ENCODE measurements at places on chromosomes 1 and 21. TPM values are rescaled to one million over a fixed set of nuclear protein-coding genes. Genes with fewer than 3 reads are reported as not detected.
A peak's percentile ranks its signal among the peaks of the same experiment; 100 is the strongest.

DNA sequence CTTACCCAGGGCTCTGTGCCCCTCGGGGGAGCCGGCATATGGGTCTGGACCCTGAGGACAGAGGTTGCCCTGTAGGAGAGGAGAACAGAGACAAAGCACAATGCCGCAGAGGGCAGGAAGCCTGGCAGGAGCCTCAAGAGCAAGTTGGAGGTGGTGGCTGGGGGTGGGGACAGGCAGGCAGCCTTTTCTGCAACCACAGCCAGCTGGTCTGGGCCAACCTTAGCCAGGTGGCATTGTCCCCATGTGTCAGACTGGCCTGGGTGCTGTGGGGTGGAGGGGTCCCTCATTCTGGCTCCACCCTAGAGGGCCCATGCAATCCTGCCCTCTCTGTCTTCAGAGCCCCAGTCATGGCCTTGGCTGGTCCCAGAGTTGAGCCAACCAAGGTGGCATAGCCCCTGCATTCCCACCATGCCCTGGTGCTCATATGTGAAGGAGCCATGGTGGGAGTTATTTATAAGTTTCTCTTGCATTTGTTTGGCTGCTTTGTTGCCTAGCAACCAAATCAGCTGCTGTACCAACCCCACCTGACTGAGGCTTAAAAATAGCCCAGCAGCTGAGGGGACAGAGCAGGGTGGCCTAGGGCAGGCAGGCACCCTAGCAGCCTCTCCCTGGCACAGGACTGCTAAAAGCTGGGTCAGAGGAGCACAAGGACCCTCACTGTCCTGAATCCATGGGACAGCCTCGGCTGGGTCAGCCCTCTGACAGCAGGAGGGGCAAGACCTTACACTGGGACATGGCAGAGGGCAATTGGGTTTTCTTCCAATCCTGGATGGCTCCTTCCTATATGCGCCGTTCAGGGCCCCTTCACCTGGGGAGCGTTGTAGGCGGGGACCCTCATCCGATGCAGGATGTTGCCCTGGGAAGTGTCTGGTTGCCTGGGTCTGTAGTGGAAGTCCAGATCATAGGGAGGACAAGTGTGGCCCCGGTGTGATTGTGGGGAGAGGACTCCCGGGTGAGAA lies 19.5 kb downstream of the MAP7D1 start:
- H3K27ac ChIP-seq, result peak overlapping the region; percentile 35
- H3K36me3 ChIP-seq, result peaks cover 90% of the 10 kb centered on the region
- no peak for DNase-seq
- no peaks in the 10 kb centered on the region for H3K27me3 ChIP-seq

- peaks cover 10% of the 10 kb centered on the region for H3K4me1 ChIP-seq
- DNase-seq, result no peak
- H3K4me3 ChIP-seq, result no peak overlapping the region
These were observed 172.8 kb downstream of the CLEC20A start for GRCh38 chr1:178324003-178324402.

- H3K4me3 ChIP-seq, result no peak overlapping the region
- no peaks in the 10 kb centered on the region for H3K4me1 ChIP-seq
- peaks cover 10% of the 10 kb centered on the region for H3K27me3 ChIP-seq
- DNase-seq, result no peak
- no peak overlapping the region for H3K27ac ChIP-seq
- H3K36me3 ChIP-seq, result no peaks in the 10 kb centered on the region
These were observed 15.6 kb downstream of the TNNT2 start for GRCh38 chr1:201361652-201362504.

DNA sequence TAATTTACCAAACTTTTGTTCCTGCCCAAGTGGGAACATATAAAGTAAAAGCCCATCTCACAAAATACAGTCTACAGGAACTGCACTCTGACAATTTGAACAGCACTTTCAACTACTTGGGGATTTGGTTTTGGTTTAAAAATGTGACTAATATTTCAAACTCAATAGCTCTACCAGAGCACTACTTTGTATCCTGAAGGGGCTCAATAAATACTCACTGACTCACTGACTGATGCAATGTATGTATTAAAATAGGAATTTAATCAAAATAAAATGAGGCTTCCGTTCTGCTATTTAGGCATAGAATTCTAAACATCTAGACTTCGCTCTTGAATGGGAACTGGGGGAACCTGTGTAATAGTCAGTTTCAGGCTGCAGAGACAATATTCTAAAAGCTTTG lies 21.9 kb downstream of the EFCAB14 start:
- H3K4me3 ChIP-seq, result no peak overlapping the region
- no peaks in the 10 kb centered on the region for H3K27me3 ChIP-seq
- H3K4me1 ChIP-seq, result peaks cover 7% of the 10 kb centered on the region
- H3K27ac ChIP-seq, result no peak overlapping the region
- peaks cover 86% of the 10 kb centered on the region for H3K36me3 ChIP-seq
- DNase-seq, result no peak

DNA sequence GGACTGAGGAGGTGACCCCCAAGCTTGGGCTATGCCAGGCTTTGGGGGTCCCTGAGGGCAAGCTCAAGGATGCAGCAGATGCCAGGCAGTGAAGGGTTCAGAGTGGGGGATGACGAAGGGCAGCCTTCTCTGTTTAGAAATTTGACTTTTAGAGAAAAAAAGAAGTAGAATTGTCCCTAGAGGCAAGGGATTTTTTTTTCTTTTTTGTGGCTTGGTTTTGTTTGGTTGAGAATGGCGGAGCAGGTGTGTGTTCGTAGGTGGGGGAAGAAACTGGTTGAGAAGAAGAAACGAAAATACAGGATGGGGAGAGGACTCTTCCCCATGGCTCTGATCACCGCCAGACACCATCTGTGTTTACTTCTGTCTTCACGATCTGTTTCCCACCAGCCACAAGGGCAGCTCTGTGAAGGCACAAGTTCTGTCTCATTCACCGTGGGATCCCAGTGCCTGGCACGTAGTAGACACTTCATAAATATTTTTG lies 8.2 kb downstream of the PLA2G5 start:
- peak overlapping the region; percentile 89 for H3K27ac ChIP-seq
- H3K36me3 ChIP-seq, result no peaks in the 10 kb centered on the region
- no peak for DNase-seq
- H3K4me3 ChIP-seq, result peak overlapping the region; percentile 69
- peaks cover 90% of the 10 kb centered on the region for H3K4me1 ChIP-seq
- no peaks in the 10 kb centered on the region for H3K27me3 ChIP-seq

DNA sequence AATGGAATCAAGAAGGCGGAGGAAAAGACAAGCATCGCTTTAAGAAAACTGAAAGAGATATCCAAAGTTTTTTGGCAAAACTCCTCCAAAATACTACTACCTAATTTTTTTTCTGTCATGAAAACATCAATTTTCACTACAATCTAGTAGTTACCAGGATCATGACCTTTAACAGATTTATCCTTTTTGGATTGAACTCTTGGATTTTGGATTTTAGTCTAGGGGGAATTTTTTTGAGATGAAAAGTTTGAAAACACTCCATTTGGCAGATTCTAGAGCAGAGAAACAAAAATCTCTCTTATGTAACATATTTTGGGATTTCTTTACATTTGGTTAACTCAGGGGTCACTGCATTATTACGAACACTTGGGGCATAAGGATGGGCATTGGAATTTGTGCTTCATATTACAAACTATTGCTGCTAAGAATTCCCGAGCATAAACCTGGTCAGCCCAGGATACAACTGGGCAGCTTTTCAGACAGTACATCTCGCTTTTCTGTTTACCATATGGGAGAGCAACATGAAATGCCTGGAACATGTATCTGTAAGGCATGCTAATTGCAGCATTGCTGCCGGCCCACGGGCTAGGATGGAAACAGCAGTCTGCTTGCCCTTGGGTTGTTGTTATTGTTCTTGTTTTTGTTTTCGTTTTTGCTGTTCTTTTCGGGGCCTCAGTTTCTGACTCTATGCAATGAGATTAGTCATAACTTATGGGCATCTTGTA lies 264.3 kb downstream of the RHOU start:
- no peaks in the 10 kb centered on the region for H3K4me1 ChIP-seq
- DNase-seq, result no peak
- H3K27me3 ChIP-seq, result no peaks in the 10 kb centered on the region
- no peaks in the 10 kb centered on the region for H3K36me3 ChIP-seq

DNA sequence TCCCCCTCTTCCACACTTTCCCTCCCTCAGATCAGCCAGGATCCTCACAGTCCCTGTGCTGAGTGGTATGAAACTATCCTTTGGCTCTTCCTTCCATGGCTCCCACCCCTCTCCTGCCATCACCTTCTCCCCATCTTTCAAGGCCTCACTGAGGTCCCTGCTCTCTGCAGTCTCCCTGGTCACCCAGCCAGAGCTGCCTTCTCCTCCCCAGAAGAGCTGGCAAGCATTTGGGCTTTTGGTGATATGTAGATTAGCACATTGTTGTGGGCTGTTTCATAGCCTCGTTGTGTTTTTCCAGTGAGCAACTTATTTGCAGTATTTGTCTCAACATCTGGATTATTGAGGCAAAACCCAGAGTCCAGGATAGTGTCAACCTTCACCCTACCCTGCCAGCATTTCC lies 2.2 kb downstream of the CSF1 start:
- H3K4me3 ChIP-seq, result no peak overlapping the region
- H3K27me3 ChIP-seq, result peaks cover 41% of the 10 kb centered on the region

DNA sequence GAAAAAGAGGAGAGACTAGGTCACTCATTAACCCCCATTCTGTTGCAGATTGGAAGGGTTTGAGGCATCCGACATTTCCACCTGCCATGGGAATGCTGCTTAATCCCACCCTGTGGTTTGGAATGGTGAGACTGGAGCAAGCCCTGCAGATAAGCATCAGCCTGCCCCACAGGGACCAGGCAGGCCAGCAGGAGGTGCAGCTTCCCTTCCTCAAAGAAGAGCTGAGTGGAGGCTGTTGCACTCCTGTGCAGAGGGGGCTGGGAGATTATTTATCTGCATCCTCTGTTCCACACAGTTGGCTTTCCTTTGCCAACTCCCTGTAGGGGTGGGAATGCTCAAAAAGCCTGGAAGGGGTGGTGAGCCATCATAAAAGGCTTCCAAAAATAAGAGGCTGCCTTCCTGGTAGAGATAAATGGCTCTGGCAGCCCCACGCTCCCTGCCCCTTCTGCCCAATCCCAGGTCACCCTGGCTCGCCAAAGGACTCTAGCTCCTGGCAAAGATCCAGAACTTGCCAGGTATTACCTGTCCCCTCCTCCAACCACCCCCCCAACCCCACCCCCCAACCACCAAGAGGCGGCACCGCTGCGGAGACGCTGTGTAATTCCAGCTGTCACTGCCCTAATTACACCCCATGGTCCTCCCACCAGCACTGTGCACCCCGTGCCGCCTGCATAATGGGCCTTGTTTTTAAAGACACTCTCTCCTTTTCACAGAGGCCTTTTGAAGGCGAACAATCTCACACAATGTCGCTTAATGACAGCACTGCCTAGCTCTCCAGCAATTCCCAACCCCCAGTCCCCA lies 83.0 kb upstream of the ZC3H12A start:
- H3K36me3 ChIP-seq, result no peaks in the 10 kb centered on the region
- DNase-seq, result no peak
- H3K27ac ChIP-seq, result no peak overlapping the region
- H3K4me1 ChIP-seq, result no peaks in the 10 kb centered on the region
- H3K27me3 ChIP-seq, result peaks cover 43% of the 10 kb centered on the region

DNA sequence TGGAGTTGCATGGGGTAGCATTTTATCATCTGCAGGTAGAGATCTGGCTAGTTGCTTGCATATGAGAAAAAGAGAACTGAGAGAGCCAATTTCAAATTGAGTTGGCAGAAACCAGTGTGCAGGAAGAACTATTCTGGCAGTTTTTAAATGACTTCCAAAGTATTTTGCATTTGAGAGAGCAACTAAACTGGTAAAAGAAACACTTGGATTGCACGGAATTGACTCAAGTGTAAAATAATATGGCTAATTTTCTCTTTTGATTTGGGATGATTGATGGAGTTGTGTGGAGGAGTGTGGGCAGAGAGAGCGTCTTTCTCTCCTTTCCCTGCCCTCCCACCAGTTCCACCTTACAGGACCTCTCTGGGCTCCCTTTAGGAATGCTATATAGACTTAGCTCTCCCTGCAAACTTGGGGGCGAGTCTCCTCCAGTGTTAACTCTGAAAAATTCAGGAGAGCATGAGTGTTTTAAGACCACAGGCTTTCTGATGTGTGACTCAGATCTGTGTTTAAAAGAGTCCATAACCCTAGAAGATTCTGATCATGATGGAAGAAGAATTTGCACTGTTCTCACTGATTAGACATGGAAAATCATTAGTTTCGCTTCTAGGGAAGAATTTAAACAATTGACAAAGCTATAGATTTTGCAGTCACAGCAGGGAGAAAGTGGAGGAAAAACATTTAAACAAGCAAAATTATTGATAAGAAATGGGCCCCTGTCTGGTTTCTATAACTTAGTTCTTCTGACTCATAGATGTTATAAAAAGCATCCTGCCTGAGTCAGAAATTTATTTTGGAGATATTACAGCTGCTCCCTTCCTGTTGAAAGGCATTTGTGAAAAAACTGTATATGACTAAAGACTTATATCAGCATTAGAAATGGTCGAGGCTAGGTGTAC lies 24.9 kb upstream of the CTBS start:
- peak overlapping the region; percentile 53 for H3K4me3 ChIP-seq
- peaks cover 17% of the 10 kb centered on the region for H3K4me1 ChIP-seq
- no peak for DNase-seq
- no peaks in the 10 kb centered on the region for H3K27me3 ChIP-seq
- peak overlapping the region; percentile 88 for H3K27ac ChIP-seq

DNA sequence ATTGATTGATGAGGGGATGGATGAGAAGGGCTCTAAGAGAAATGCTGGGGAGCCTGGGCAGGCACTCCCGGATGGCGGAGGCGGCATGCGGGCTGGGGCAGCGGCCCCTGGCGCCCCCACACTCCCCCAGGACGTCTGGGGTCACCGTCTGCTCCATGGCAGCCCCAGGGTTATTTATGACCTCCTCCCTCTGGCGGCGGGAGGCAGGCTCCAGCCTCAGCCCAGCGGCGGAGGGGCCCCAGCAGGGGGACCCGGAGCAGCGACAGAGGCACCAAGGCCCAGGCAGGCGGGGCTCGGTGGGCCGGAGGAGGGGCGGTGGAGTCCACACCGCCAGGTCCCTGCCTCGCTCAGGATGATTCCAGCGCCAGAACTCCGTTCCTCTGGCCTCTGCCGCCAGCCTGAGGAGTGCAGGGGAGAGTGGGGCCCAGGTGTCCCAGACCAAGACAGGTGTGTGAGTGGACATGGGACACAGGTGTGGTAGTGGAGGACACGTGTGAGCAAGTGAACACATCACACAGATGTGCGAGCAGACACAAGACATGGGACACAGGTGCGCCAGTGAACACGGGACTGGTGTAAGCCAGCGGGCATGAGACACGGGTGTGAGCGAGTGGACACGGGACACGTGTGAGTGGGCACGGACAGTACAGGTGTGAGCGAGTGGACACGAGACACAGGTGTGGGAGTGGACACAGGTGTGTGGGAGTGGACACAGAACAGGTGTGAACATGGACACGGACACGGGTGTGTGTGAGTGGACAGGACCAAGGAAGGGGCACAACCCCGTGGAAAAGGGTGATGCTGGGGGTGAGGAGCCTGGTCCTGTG lies 2.5 kb upstream of the SAMD11 start:
- H3K4me1 ChIP-seq, result peaks cover 21% of the 10 kb centered on the region
- no peak for DNase-seq
- no peaks in the 10 kb centered on the region for H3K36me3 ChIP-seq
- peak overlapping the region; percentile 19 for H3K4me3 ChIP-seq
- H3K27ac ChIP-seq, result peak overlapping the region; percentile 6

GRCh38 chr1:10714337-10715114 lies 81.9 kb downstream of the CASZ1 start:
- peaks cover 4% of the 10 kb centered on the region for H3K4me1 ChIP-seq
- DNase-seq, result no peak
- H3K27ac ChIP-seq, result no peak overlapping the region
- H3K36me3 ChIP-seq, result no peaks in the 10 kb centered on the region
- no peak overlapping the region for H3K4me3 ChIP-seq
- H3K27me3 ChIP-seq, result peaks cover 6% of the 10 kb centered on the region

The AKR7A3 gene
- total RNA-seq, result 0.80 TPM

The S100A14 gene
- total RNA-seq, result not detected

The FCAMR gene
- total RNA-seq, result not detected

The AGT gene
- not detected for total RNA-seq

Data from activated B cell treated with CpG ODN at 0.5 μM for 24 hours (primary cell).